Inflammatory macrophage treated with lipopolysaccharide for 4 hours (primary cell): ENCODE measurements at places on chromosomes 5 and 9.
A peak's percentile ranks its signal among the peaks of the same experiment; 100 is the strongest.

- DNase-seq = no peak
These were observed 651 bp upstream of the AK1 start for GRCh38 chr9:127878001-127878651.

DNA sequence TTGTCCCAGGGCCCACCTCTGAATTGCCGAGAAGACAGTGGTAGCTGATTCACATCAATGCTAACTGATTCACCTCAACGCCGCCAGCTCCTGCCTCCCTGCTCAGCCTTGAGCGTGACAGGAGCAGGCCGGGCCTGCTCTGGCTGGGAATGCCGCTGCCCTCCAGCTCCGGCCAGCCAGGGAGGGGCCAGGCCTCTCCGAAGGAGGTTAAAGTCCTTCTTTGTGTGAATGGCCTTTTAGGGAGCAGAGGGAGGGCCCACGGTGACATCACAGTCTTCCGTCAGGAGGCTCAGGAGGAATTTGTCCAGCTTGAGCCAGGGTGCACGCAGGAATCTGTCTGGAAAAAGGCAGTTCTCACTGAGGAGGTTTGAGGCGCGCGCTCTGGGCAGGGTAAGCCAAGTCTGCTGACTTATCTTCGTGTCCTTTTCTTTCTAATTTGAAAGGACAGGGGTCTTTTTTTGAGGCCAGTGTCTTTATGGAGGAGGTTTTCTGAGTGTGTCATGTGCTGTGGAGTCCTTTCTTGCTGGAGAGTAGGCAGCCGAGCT, 82.7 kb downstream of the C9orf152 start:
- DNase-seq = no peak

DNA sequence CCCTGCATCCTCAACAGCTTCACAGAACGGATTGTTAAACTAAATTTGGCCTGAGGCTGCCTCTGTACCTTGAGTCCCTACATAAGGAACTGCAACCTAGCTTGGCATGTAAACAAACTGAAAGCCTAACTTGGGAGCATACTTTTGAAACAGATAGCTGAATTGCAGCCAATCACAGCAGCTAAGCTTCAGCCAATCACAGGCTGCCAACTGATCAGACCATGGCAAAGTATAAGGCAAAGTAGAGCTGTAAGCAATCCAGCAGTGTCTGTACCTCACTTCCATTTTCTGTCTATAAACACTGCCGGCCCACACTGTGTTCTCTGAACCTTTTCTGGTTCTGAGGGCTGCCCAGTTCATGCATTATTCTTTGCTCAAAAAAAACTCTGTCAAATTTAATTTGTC, 8.9 kb upstream of the ZNF483 start:
- DNase-seq = no peak

- DNase-seq = no peak
These were observed 19.4 kb downstream of the GOLM1 start for GRCh38 chr9:86079865-86080469.

GRCh38 chr9:19885608-19886007, 96.8 kb upstream of the SLC24A2 start:
- no peak for DNase-seq

DNA sequence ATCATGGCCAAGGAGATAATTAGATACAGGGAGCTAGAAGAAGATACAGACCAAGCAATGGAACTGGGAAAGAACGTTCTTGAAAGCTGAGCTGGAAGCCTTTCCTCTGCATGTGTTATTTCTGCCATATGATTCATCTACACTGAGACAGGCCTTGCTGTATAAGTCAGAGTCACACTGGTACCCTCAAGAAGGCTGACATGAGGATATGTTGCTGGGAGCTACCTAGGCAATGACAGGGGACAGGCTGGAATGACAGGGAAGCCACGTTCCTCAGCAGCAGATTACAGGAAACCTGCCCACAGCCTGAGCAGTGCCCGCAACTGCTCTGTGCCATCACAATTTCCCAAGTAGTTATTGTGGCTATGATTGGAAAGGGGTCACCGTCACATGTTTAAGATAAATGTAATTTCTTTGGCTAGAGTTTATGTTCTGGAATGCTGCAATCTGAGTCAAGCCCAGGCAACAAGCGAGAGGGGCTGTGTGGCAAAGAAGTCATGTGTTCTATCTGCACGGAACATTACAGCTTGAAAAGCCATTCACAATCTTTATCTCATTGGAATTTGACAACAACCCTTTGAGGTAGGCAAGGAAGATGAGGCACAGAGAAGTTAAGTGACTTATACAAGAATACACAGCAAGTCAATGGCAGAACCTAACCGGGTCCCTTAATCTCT, 108.2 kb downstream of the TTLL11 start:
- DNase-seq = no peak

DNA sequence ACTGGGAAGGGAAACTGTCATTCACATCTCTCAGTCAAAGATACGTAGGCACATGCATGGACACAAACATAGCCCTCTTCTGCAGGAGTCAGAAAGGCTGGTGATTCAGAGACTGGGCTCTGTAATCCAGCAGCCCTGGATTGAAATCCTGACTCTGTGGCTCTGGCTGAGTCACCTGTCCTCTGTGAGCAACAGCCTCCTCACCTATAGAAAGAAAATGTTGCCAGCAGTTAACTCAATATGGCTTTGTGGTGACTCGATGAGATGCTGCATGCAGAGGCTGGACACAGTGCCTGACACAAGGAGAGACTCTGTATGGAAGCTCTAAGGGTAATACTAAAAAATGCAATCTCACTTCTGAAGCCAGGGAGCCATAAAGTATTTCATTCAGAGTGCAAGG, 23.9 kb upstream of the CDKN2AIPNL start:
- no peak for DNase-seq

DNA sequence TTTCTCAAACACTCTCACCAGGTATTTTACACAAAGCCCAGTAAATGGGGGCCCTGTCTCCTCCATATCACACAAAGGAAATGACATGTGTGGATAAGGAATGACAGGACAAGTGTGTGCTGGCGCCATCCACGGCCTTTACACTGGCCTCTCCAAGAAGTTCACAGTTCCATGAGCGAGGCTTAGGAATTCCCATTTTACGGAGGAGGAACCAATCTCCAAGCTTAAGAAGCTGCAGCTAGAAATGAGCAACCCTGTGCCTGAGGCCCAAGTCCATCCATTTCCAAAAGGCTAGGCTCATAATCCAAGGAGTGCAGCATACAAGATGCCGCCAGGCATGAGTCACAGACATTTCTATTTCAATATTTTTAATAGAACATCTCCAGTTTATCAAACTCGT, 203.4 kb downstream of the AUH start:
- no peak for DNase-seq

GRCh38 chr9:132946211-132946610, 1.8 kb upstream of the TSC1 start:
- no peak for DNase-seq

DNA sequence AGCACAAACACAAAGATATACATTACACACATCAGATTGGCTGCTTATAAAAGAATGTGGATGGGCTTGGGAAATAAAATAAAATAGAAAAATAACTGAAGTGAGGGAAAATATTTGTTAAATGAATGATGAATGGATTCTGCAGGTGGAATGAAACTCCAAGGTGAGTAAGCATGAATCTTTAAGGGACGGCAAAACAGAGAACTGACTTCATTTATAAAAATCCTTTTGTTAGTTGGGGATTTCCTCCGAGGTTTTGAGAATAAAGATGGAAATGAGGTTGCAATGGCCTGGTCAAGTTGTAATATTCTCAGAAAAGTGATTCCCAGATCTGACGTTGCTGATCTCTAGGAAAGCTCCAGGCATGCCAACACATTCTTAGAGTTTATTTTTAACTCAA, 20.9 kb upstream of the SEMA6A start:
- no peak for DNase-seq

DNA sequence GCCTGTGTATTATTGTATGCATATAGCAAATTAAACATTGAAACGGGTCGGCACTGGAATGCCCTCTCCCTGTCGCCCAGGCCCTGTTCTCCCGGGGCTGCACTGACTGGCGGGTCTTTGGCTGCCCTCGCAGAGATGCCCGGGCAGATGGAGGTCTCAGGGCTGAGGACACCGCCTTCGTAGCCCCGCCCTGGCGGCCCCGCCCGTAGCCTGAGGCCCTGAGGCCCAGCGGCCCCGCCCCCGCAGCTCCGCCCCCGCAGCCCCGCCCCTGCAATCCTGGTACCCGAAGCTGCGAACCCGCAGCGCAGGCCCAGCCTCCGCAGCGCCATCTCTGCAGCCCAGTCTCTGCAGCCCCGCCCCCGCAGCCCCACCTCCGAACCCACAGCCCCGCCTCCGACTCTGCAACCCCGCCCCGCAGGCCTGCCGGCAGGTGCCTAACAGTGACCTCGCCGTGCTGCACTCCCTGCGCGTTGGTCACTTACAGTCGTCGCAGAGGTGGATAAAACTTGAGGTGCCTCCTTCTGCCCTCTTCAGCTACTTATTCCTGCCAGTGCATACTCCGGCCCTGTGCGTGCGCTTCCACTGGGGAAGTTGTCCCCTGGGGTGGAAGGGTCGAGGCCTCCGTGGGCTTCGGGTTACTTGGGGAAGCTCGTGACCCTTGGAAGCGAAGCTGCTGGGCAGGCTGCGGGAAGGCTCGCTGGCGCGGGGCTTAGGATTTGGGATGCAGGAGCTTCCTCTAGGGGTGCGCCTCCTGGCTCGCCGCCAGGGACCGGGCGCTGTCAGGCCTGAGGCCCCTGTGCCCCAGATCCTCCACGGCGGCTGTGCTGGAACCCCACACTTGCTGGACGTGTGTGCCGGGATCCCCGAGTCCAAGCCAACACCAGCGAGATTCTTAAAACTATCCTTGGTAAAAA, 72.3 kb downstream of the ICE1 start:
- peak; percentile 51 for DNase-seq

DNA sequence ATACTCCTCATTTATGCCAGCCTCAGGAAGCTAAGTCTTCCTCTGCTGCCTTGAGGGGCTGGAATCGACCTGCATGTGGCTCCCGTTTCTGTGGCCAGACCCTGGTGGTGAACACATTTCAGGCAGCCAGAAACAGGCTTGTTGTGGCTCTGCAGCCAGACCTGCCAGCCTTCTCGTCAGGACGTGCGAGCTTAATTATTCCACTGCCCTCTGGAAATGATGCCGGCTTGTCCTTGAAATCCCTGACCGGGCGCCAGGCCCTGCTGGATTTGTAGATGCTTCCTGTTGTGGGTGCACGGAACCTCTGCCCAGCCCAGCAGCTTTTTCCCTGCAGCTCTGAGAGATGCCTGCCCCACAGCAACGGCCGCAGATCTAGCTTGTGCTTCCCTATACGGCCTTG, 41.6 kb downstream of the PDZD2 start:
- DNase-seq = no peak

GRCh38 chr9:85453850-85454249, 287.9 kb downstream of the AGTPBP1 start:
- DNase-seq = no peak

GRCh38 chr5:72552041-72552557, 44.9 kb upstream of the ZNF366 start:
- no peak for DNase-seq

DNA sequence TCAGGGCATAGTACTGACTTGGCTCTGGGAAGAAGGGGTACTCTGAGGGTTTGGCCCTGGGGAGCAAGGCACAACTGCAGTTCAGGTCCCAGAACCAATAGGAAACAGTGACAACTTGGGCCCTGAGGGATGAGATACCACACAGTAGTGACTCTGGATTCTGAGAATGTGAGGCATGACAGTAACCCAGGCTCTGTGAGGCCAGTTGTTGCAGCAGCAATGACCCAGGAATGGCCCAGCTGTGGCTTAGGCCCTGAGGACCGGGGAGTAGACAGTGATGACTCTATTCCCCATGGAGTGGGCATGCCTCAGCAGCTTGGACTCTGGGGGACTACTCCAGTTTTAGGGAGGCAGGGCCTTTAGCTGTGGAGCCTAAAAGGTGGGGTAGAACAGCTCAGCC, 21.5 kb upstream of the NFIL3 start:
- DNase-seq = no peak

DNA sequence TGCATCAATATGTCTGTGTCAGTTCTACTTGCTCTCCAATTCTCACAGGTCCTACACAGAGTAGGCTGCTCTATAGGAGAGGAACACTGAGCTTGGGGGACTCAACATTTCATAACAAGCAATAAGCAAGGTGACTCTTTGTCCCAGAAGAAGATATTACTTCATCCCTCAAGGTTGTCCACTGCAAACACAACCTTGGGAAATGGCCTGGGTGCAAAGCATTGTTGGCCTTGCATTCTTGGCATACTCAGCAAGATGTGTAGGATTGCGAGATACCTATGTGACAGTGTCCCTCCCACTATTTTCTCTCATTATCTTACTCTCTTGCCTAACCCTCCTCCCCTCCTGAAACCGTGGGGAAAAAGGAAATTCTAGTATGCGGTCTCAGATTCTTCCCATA, 169.8 kb upstream of the FREM1 start:
- no peak for DNase-seq

DNA sequence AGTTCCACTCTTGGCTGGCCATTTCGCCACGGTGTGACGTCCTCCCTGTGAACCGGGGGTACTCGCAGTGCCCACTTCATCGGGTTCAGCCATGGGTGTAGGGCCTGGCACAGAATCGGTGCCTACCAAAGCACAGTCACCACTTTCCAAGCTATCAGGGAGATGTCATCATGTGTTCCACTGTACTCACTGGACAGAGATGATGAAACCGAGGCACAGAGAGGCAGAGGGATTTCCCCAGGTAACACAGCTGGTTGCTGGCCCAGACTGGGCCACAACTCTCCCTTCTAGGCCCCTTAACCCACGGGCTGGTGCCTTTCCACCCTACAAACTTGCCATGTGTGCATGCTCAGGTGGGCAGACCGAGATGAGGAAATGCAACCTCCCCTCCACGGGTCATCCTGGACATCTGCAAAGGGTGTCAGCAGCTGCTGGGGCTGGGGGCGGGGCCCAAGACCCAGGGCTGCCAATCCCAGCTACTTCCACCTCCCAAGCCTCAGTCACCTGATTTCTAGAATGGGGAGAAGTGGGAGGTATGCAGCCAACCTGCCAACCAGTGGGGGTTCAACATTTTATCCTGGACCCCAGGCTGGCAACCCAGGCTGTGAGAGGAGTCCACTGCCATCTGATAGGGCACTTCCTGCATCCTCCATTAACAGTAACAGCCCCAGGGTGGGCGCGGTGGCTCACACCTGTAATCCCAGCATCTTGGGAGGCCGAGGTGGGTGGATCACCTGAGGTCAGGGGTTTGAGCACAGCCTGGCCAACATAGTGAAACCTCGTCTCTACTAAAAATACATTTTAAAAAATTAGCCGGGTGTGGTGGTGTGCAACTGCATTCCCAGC, 893 bp upstream of the SH2D3C start:
- peak; percentile 91 for DNase-seq

- peak; percentile 42 for DNase-seq
These were observed 110.3 kb upstream of the TBC1D2 start for GRCh38 chr9:98365781-98366180.

- DNase-seq = no peak
These were observed 30.0 kb upstream of the SLC6A19 start for GRCh38 chr5:1171340-1171941.

DNA sequence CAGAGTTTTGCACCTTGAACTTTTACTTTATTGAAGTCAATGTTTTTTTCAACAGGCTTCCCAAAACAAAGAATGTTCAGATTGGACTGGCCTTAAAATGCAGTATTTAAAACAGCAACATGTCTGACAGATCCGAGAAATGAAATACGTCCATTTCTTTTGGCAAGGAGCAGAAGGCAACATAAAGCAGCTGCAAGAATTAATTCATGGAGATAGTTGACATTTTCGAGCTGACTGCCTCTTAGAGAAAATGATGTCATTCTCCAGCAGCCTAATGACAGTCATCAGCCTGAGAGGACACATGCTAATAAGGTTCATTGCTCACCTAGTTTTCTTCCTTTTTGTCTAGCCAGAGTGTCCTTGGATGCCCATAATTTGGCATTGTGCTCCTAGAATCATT, 232.2 kb upstream of the SEMA6A start:
- no peak for DNase-seq
